ENCODE measurements at places on chromosomes 4 and X.

GRCh38 chrX:108347800-108348199, 90.4 kb downstream of the COL4A6 start:
- DNase-seq, result no peak
- no peak overlapping the region for H3K4me3 ChIP-seq
- no peaks in the 10 kb centered on the region for H3K36me3 ChIP-seq
- no peaks in the 10 kb centered on the region for H3K4me1 ChIP-seq

- no peaks in the 10 kb centered on the region for H3K27me3 ChIP-seq
- peak; percentile 29 for DNase-seq
- no peaks in the 10 kb centered on the region for H3K36me3 ChIP-seq
- H3K27ac ChIP-seq, result no peak overlapping the region
- H3K4me1 ChIP-seq, result no peaks in the 10 kb centered on the region
Observed at GRCh38 chr4:54647070-54647469, 10.7 kb upstream of the KIT start.

GRCh38 chr4:186149872-186150271, 41.5 kb upstream of the CYP4V2 start:
- H3K4me3 ChIP-seq, result peak overlapping the region; percentile 70
- H3K27me3 ChIP-seq, result no peaks in the 10 kb centered on the region
- no peak overlapping the region for H3K27ac ChIP-seq
- peaks cover 13% of the 10 kb centered on the region for H3K4me1 ChIP-seq
- H3K36me3 ChIP-seq, result peaks cover 14% of the 10 kb centered on the region

DNA sequence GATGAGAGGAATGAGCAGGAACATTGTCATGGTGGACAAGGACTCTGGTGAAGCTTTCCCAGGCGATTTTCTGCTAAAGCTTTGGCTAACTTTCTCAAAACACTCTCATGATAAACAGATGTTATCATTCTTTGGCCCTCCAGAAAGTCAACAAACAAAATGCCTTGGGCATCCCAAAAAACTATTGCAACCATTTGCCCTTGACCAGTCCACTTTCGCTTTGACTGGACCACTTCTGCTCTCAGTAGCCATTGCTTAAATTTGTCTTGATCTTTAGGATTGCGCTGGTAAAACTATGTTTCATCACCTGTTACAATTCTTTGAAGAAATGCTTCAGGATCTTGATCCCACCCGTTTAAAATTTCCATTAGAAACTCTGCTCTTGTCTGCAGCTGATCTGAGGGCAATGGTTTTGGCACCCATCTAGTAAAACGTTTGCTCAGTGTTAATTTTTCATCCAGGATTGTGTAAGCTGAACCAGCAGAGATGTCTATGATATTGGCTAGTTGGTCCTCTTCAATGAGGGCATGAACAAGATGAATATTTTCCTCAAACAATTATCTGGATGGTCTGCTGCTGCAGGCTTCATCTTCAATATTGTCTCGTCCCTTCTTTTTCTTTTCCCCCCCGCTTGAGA, 14.8 kb downstream of the TBC1D1 start:
- DNase-seq, result no peak
- no peak overlapping the region for H3K27ac ChIP-seq
- no peaks in the 10 kb centered on the region for H3K4me1 ChIP-seq
- peaks cover 24% of the 10 kb centered on the region for H3K27me3 ChIP-seq
- no peaks in the 10 kb centered on the region for H3K36me3 ChIP-seq

DNA sequence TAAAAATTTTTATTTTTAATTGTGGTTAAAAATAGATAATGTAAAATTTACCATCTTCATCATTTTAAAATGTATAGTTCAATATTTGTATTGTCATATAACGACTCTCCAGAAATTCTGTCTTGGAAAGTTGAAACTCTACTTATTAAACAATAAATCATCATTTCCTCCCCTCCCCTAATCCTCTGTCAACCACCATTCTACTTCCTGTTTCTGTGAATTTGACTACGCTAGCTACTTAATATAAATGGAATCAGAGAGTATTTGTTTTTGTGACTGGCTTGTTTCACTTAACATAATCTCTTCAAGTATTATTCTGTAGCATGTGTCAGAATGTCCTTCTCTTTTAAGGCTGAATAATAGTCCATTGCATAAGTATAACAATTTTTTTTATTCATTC, 729.0 kb upstream of the AADAT start:
- H3K27me3 ChIP-seq, result no peaks in the 10 kb centered on the region
- H3K4me3 ChIP-seq, result no peak overlapping the region
- no peaks in the 10 kb centered on the region for H3K4me1 ChIP-seq
- H3K27ac ChIP-seq, result no peak overlapping the region
- no peaks in the 10 kb centered on the region for H3K36me3 ChIP-seq
- DNase-seq, result no peak

DNA sequence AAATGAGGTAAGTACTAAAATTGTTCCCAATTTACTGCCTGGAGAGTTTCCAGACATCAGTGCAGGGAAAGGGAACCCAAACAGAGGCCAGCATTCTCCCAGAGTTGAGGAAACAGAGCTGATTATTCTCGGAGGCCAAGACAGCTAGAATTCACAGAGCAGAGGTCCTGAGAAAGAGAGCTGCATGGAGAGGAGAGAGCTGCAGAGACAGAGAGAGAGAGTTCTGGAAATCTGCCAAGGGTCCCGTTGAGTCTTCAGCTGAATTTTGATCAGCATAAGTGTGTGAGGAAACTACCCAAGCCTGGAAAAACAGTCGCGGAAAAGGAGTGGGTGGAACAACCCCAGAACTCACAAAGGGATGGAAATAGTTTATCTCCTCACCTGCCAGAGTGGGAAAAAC, 43.8 kb upstream of the GPR173 start:
- H3K4me3 ChIP-seq, result no peak overlapping the region
- H3K27me3 ChIP-seq, result no peaks in the 10 kb centered on the region
- no peak for DNase-seq

GRCh38 chr4:143701365-143701764, 890 bp upstream of the FREM3 start:
- no peak overlapping the region for H3K4me3 ChIP-seq
- peaks cover 59% of the 10 kb centered on the region for H3K27me3 ChIP-seq
- DNase-seq, result no peak
- peaks cover 17% of the 10 kb centered on the region for H3K4me1 ChIP-seq
- no peak overlapping the region for H3K27ac ChIP-seq

- peak overlapping the region; percentile 82 for H3K4me3 ChIP-seq
- peak overlapping the region; percentile 76 for H3K27ac ChIP-seq
- H3K36me3 ChIP-seq, result no peaks in the 10 kb centered on the region
- peak; percentile 60 for DNase-seq
Observed at GRCh38 chrX:147912093-147912801, 528 bp downstream of the FMR1 start.

- H3K27ac ChIP-seq, result no peak overlapping the region
- H3K36me3 ChIP-seq, result no peaks in the 10 kb centered on the region
- H3K4me3 ChIP-seq, result no peak overlapping the region
- H3K4me1 ChIP-seq, result peaks cover 12% of the 10 kb centered on the region
- no peak for DNase-seq
Observed at GRCh38 chr4:79249881-79250503, 75.9 kb downstream of the NAA11 start.

DNA sequence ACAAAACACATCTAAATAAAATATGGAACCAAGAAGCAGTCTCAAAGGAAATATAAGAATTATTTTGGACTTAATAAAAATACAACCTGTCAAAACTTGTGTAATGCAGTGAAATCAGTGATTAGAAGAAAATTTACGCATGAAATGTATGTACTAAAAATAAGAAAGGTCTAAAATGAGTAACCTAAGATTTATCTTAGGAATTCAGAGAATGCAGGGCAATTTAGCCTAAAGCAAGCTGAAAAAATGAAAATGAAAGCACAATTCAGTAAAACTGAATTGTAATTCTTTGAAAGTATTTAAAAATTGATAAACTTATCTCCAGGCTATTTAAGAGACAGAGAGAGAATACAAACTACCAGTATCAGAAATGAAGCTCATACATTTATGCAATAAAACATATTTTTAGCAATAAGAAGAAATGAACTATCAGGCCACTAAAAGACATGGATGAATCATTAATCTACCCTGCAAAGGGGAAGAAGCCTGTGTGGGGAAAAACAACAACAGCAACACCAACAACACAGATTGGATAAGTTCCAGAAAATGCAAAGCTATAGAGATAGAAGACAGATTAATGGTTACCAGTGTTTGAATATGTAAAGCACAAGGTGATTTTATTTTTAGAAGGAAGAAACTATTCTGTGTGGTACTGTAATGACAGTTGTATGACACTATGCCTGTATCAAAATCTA, 442.0 kb upstream of the ADGRL3 start:
- no peaks in the 10 kb centered on the region for H3K36me3 ChIP-seq
- no peaks in the 10 kb centered on the region for H3K4me1 ChIP-seq
- no peaks in the 10 kb centered on the region for H3K27me3 ChIP-seq
